ENCODE measurements at places on chromosomes 6 and 20.

DNA sequence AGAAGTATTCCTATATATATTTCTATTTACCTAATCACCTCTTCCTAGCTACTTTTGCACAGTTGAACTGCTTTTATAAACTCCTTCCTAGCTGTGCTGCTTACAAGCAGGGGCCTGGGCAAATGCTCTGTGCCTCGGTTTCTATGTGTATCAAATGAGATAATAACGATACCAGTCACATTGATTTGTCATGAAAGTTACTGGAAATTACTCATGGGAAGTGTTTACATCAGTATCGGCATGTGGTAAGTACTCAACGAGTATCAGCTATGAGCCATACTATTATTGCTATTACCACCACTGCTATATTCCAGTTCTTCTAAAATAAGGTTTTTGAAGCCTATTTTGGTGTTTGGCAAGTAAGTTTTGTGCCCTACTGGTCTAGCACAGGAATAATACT, 4.9 kb downstream of the LAMA4 start:
- DNase-seq, result no peak

GRCh38 chr20:24664266-24664986, 195.0 kb downstream of the SYNDIG1 start:
- DNase-seq, result no peak

- DNase-seq, result no peak
Measured at GRCh38 chr6:146902846-146903245, 301.4 kb upstream of the STXBP5 start.

DNA sequence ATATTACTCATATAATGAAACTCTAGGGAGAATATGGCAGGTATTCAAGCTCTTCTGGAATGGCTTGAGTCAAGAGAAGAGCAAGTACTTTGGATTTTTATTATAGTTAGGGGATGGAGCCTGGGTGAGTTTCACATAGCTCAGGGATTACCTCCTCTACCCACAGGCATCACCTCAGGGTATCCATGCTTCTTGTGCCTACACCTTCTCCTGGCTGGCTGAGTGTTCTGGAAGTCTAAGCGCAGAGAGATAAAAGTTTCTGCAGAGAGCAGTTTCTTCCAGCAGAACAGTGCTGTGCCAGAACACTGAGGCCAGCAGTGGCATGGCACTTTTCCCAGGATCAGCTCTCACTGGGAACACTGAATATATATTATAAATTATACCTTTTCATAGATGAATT, 199.7 kb upstream of the KCNQ5 start:
- no peak for DNase-seq

- DNase-seq, result no peak
Measured at GRCh38 chr6:62390401-62390800, 104.4 kb upstream of the KHDRBS2 start.

GRCh38 chr6:3776881-3777507, 25.5 kb upstream of the PXDC1 start:
- no peak for DNase-seq

DNA sequence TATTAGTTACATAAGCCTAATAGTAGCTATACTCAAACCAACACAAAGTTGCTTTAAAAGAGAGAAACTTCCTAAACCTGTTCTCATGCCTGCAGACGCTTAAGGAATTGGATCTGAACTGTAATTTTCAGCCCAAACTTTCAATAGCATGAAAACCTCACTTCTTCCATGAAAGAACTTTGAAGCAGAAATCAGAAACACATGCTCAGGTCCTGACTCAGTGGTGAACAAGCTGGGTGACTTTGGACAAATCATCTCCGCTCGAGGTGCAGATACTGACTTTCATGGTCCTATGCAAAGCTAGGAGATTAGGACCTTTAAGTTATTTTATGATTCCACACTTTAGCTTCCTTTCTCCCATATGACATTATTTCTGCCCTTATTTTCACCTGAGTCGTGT, 36.5 kb downstream of the NOX3 start:
- DNase-seq, result no peak

DNA sequence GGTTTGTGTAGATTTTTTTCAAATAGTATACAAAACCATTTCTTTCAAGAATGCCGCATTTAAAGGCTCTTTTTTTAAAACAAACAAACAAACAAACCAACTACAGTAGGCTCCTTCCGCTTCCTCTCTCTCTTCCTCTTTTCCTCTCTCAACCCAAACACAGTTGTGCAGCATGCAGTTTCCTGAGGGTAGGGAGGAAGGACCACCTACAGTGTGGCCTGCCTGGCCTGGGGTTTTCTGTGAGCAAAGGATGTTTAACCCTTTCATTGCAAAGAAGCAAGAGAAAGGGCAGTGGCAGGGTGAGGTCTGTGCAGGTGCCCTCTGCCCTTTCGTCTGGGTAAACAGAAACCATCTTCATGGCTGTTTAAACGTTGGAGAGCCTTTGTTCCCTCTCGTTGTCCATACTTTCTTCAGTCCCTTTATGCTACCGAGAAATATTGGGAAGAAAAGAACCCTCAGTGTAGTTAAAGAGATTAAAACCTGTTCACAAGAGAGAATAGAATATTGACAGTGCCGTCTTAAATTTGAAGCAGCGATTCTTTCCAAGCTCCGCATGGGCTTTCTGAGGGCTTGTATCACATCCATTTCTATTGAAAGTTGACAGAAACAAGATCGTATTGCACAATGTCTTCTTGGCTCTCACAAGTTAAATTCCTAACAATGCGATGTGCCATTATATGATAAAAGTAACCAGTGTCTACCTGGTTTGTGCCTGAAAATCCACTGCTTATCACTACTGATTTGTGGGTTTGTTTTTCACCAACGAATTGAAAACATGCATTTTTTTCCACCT, 215.5 kb upstream of the SNX9 start:
- DNase-seq, result peak; percentile 11
